Heart left ventricle (tissue), 16 donors: ENCODE measurements at places on chromosomes 7 and 10. TPM values are rescaled to one million over a fixed set of nuclear protein-coding genes. Genes with fewer than 3 reads are reported as not detected.

DNA sequence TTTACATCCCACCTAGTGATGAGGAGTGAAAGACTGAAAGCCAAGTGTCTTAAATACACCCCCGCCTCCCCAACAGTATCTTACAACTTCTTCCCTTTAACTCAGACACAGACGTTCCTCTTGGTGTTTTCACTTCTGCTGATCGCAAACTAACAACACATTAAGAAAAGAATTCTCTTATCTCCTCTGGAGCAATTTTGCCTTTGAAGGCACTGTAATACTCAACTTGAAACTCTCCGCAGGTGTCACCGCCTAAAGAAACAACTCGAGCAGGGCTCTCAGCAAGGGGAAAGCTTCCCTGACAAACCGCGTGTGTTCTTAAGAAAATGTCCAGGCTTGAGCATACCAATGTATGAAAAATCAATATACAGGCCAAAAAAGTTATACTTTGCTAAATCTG lies 452 bp downstream of the SEMA3C start:
- DNase-seq, result no peak

- DNase-seq, result no peak
Observed at GRCh38 chr10:73593812-73594211, 2.7 kb upstream of the USP54 start.

GRCh38 chr7:20407585-20408466 lies 77.1 kb downstream of the ITGB8 start:
- peak; percentile 47 for DNase-seq

GRCh38 chr7:84455788-84456187 lies 261.2 kb upstream of the SEMA3A start:
- no peak for DNase-seq

AOAH gene
- 1.4 TPM for total RNA-seq
